Activated CD8-positive, alpha-beta memory T cell treated with anti-CD3 and anti-CD28 coated beads, Interleukin-2, amount 50 U/mL, for 48 hours (primary cell): ENCODE measurements at places on chromosomes 7 and 10.

DNA sequence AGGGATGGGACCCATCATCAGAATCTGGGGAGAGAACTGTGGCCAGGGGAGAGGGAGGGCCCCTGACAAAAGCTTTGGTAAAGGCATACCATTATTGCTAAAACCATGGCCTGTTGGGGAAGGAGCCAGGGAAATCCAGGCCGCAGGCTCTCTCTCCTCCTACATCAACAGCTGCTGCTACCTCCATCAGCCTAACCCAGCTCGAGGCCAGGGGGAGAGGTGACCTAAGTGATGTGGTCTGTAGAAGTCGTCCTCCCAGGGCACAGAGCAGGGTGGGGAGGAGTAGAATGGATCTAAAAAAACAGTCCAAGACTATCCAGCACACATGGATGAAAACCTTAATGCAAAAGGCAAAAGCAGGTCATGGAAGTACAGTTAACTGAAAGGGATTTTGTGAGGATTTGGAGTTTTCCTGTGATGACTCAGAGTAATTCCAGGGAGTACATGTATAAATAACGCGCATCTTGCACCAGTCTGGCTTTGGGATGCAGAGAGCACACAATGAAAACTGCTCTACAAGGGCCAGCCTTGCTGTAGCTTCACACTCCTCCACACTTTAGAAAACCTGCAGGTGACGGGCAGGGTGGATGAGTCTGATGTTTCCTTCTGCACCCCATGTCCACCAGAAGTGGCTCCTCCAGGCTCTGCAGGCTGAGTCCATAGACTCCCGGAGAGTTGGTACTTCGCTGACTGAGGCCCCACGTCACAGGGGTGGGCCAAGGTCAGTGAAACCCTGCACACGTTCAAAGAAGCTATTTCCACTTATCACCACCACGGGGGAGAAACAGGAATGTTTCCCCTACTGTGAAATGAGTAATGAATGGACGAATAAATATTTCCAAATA lies 38.5 kb upstream of the MSMB start:
- no peak for DNase-seq

- no peak for DNase-seq
Observed at GRCh38 chr7:33509206-33509605, 379.8 kb downstream of the BBS9 start.

GRCh38 chr10:28135258-28135657 lies 136.4 kb upstream of the ODAD2 start:
- no peak for DNase-seq

GRCh38 chr7:107889992-107890391 lies 991 bp upstream of the DLD start:
- DNase-seq, result no peak

- peak; percentile 80 for DNase-seq
Observed at GRCh38 chr10:71697938-71698709, 21.5 kb downstream of the C10orf105 start.
